ENCODE measurements at places on chromosomes 12 and 14.

DNA sequence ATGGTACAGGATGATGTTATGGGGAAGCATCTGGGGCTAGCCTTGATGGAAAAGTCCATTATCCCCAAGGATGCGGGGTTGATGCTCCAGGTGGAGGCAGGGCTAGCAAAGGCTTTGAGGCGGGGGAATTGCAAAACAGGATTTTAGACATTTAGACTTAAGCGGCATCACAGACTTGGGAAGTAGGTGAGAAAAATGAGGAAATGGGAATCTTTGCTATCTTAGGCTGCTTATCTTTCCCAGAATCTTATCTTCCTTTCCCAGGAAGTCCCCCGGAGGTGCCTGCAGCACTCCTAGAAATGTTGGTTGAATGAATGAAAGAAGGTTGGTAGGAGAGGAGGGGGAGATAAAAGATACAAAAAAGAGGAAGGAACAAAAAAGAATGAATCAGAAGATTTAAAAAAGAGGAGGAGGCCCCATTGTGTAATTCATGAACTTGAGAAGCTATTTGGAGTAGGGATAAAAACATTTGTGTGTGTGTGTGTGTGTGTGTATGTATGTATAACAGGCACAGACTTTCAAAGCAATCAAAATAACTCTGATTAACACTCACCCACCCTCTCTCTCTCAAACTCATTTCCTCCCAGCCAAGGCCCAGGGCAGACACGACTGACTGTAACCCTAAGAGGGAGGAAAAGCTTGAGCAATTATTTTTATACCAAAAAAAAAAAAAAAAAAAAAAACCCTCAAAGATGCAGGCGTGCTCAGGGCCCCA is 62.5 kb upstream of the TBX3 start:
- DNase-seq = no peak

GRCh38 chr12:10210225-10210624 is 2.5 kb upstream of the GABARAPL1 start:
- no peak for DNase-seq

DNA sequence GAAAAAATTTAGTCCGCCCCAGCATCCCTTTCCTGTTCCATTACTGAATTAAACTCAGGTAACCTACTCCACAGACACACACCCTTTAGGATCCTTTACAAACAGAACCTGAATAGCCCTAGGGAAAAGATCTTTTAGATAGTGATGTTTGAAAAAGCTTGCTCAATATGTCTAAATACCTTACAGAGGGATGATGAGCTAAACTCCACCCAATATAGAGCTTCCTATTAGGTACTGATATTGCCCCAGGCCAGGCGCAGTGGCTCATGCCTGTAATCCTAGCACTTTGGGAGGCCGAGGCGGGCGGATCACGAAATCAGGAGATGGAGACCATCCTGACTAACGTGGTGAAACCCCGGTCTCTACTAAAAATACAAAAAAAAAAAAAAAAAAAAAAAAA is 50.1 kb downstream of the FERMT2 start:
- no peak for DNase-seq

DNA sequence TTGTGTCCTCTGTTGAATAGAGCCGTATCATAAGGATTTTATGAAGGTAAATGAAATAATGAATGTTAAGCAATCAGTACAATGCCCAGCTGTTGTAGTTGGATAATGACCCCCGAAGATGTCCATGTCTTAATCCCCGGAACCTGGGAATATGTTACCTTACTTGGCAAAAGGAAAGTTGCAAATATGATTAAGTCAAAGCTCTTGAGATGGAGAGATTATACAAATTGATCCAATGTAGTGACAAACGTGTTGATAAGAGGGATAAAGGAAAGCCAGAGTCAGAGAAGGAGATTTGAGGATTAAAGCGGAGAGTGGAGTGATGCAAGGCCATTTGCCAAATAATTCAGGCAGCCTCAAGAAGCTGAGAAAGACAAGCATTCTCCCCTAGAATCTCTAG is 19.2 kb upstream of the MGAT4C start:
- DNase-seq = no peak

GRCh38 chr14:50230701-50231474 is 490 bp downstream of the SOS2 start:
- DNase-seq = peak; percentile 66

DNA sequence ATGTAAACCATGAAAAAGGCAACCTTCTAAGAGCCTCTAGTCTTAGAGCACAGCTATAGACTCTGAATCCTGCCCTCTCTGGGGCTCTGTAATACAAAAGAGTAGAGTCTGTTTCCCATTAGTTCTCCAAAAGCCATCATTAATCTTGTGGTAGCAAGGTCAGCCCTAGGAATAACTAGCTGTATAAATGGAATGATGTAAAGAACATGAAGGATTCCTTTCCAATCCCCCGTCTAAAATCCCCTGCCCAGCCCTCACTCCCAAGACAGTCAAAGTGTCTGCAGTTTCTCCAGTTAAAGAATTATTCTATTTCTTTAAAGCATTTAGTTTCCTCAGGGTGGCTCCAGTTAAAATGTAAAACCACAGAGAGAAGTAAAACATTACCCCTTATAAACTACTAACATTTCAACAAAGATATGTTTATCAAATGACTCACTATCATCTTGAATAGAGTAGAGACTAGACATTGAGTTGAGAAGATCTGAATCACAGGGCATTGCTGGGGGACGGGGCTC is 104.2 kb downstream of the ST8SIA1 start:
- DNase-seq = no peak

DNA sequence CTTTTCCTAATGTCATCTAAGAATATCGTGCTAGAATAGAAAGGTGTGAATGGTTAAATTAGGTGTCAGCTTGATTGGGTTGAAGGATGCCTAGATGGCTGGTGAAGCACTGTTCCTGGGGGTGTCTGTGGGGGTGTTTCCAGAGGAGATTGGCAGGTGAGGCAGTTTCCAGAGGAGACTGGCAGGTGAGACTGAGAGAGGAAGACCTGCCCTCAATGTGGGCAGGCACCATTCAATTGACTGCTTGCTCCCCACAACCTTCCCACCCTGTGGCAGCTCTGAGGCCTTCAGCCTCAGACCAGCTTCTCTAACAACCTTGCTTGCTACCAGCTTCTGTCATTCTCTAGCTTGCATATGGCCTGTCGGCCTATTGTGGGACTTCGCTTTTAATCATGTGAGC is 9.2 kb downstream of the RNASE9 start:
- no peak for DNase-seq

DNA sequence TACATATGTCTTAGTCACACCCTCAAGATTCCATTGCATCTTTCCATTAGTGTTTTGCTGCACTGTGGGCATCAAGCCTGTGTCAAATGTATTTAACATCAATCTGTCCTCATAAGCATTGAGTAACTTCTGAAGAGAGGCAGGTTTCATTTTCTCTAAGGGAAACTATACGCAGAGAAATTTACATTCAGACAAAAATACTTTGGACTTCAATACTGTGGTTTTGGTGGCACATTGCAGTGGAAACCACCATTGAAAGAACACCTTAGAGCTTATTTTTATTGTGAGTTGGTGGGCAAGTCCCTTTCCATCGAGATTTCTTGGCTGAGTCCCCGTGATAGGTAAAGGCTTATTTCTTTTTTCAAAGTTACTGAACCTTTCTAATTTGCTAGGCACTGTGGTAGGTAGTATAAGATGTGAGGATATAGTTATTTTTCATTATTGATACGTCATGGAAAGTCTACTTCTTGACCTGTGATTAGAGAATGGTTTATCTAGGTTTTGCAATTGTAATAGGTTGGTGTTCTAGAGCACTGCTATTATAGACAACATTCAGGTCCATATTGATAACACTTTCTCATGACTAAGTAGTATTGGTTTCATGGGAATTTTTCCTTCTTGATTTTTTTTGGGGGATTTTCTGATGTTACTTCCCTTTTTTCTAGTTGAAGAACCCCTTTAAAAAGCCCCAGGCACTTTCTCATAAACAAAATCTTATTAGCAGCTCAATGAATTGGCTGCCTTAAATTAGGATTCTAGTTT is 81.9 kb downstream of the CFAP54 start:
- DNase-seq = peak; percentile 49

DNA sequence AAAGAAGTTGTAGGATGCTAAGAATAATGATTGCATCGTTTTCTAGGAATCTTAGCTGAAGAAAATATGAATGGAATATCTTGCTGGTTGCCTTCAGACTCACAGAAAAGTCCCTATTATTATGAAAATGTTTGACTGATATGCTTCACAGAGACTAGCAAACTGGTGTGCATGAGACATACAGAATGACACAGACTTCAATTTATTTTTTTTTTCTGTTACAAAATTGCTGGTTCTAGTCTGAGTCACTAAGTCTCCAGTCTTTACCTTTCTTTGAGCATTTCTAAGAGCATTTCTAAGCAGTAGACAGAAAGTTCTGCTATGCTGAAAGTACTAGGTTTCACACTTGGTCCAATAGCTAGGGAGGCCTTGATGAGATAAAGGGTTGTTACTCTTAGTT is 377.6 kb upstream of the ATP2B1 start:
- DNase-seq = no peak

DNA sequence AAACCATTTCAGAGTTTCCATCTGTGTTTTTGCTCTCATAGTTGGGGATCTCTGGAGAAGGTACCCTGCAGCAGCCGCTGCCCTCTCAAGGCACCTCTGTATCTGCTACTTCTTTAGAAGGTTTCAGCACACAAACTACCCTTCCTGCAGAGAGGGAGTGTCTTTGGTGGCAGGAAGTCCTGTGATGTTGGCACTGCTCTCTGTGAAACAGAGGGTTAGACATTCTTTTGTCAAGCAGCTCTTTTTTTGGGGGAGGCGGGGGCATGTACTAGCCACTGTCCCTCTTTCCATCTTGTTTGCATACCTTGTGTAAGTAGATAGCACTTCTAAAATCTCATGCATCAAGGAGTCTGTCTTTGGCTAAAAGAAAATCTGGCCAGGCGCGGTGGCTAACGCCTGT is 352.6 kb downstream of the BMP4 start:
- no peak for DNase-seq

GRCh38 chr12:79624378-79624777 is 66.4 kb downstream of the PAWR start:
- no peak for DNase-seq

DNA sequence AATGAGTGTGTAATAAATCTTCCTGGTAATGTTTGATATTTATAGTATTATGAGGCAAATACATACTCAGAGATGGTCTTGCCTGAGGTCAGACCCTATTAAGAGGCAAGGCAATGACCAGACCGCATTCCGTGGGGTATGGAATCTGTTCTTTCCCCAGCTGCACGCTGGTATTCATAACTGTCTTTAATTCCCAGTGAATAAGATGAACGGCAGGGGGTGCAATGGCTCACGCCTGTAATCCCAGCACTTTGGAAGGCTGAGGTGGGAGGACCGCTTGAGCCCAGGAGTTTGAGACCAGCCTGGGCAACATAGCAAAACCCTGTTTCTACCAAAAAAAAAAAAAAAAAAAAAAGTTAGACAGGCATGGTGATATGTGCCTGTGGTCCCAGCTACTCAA is 44.6 kb downstream of the ERO1A start:
- DNase-seq = no peak

DNA sequence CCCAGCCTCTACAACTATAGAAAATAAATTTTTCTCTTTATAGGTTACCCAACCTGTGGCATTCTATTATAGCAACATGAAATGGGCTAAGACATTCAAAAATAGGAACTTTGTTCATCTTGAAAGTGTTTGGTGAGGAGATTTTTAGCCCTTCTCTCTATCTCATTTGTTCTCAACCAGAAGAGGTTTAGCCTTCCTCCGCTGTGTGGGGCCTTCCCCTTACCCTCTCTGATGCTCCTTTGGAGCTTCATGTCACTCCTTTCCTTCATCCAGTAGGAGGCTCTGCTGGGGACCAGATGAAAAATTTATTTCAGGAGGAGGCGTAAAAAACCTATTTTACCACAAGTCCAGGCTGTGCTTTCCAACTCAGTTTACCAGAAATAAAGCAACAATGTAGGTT is 94.1 kb downstream of the RTN1 start:
- DNase-seq = no peak

- DNase-seq = peak; percentile 50
Measured at GRCh38 chr12:2876431-2877046, 435 bp downstream of the FOXM1 start.

- DNase-seq = peak; percentile 79
Measured at GRCh38 chr12:6684609-6685008, 4.6 kb downstream of the ZNF384 start.

- DNase-seq = no peak
Measured at GRCh38 chr12:105773471-105773870, 365.3 kb downstream of the NUAK1 start.

DNA sequence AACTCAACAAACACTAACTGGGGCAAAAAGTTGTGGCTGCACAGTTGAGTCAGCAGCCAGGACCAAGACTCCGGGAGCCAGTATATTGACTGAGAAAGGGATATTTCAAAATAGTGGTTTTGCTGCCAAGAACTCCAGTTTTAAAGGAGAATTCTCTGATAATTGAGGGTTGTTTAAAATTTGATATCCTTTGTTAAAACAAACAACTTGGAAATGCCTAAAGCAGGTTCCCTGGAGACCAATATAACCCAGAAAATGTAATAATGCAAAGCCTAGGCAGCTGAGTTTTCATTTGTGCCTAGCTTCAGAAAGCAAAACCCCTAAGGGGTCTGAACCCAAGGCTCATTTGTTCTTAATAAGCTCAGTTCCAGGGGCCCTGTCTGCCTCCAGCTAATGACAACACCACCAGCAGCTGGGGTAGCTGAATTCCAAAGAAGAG is 311.7 kb upstream of the CCDC196 start:
- no peak for DNase-seq

- DNase-seq = no peak
Measured at GRCh38 chr14:58061581-58061980, 90.4 kb downstream of the ARMH4 start.

GRCh38 chr14:32940066-32940651 is 1.5 kb downstream of the NPAS3 start:
- no peak for DNase-seq

- no peak for DNase-seq
Measured at GRCh38 chr12:3303410-3304136, 187.4 kb upstream of the PRMT8 start.

DNA sequence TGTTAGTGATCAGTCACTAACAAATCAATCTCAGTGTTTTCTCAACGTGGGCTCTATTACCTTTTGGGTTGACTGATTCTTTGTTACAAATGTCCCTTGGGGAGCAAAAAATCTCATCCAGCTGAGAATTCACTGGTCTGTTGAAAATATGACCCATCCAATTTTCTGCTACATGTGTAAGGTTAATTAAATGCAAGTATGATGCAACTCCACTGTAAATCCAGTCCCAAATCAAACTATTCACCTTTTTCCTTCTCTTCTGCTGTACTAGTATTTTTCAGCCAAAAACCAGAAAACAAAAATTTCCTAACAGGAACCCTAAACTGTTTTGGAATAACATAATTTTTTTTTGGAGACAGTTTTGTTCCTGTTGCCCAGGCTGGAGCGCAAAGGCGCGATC is 2.2 kb downstream of the ERH start:
- no peak for DNase-seq

DNA sequence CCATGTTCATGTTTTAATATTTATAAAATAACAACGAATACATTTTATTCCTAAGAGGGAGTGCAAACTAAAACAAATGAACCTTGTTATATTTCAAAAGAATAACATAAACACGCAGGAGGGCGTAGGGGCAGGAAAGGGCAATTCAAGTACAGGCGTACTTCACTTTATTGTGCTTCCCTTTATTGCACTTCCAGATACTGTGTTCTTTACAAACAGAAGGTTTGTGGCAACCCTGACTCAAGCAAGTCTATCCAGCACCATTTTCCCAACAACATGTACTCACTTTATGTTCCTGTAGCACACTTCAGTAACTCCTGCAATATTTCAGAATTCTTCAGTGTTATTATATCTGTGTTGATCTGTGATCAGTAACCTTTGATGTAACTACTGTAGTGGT is 84.6 kb upstream of the PLEKHA5 start:
- no peak for DNase-seq
